NCI-H510A treated with DMSO at 0.1 percent for 48 hours (cell line): ENCODE measurements at places on chromosomes 2 and 18.

DNA sequence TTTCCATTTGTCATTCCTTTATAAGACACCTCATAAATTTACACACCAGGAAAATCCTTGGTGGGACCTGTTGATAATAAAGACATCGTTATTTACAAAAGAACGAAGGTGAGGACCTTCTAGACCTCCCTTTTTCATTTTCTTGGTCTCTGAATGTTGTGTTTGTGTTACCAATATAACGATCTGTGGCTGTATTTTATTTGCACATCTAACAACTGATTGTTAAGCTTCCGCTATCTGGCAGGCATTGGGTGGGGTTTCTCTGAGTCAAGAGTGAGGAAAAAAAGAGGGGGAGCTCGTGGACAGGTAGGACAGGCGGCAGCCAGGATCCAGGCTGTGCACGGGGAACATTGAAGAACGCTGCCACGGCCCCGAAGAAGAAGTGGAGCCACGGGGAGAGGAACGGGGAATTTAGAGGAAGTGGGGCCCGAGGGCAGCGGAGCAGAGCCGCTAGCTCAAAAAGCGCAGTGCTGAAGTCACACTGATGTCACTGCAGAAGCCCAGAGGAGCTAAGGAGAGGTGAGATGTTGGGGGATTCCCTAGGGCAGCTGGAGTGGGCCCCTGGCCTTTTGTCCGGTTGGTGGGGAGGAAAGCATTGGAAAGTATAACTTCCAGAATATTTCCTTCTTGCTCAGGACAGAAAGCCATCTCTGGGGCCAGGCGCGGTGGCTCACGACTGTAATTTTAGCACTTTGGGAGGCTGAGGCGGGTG lies 20.9 kb upstream of the DNMT3A start:
- DNase-seq = no peak

- no peak for DNase-seq
Observed at GRCh38 chr2:12222554-12222953, 476.1 kb downstream of the LPIN1 start.

- no peak for DNase-seq
Observed at GRCh38 chr2:48711343-48711742, 44.2 kb downstream of the LHCGR start.

- no peak for DNase-seq
Observed at GRCh38 chr2:110680709-110681108, 2.8 kb upstream of the BUB1 start.
